ENCODE measurements at places on chromosomes 6 and 20.

GRCh38 chr20:62156592-62157386, 13.2 kb downstream of the SS18L1 start:
- DNase-seq: peak; percentile 91

DNA sequence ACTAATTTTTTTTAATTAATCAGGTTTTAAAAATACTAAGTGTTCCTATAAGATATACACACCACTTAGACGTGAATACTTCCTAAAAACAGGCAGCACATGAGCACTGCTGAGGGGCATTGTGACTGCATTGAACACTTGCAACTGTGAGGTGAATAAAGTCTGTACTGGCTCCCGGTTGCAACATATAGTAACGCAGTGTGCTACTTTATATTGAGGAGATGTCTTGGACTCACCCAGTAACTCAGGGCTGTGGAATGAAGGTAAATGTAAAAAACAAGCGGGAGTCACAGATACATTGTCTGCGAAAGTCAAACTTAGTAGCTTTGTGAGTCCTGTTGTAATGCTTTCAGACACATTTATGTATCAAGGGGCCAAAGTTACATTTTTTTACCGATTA, 17.0 kb upstream of the HLA-A start:
- DNase-seq: no peak

GRCh38 chr20:56360133-56360907, 1.5 kb downstream of the FAM210B start:
- no peak for DNase-seq

DNA sequence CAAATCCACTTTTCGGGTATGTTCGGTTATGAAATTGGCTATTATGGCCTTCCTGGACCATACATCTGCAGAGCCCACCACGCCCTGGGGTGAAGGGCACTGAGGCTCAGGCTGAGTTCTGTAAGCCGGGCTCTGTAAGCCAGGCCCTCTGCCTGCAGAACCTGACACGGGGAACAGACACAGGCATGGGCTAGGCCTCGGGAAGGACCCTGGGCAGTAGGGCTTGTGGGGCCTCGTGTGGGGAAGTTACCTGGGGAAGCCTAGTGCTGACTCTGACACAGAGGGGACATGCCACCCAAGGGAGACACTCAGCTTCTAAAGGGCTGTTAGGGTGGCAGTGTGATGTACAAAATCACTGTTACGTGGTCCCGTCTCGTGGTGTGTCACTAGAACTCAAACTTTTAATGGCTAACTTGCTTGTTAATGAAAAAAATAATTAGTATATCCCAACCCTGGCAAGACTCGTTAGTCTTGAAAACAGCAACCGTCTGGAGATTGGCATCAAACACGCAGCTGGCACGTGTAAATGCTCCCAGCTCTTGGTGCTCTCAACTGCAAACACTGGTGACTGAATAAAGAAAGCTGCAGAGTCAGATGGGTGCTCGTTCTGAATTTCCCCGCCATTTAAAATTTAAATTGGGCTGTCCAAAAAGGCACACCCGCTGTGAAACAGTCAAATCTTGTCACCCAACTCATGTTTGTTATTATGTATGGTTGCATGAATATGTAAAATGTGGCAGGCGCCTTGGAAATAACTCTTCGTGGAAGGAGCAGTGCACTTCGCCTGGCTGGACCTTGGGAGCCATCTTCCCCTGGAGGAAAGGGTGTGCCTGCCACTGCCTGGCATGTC, 23.6 kb upstream of the TCFL5 start:
- no peak for DNase-seq
